ENCODE measurements at places on chromosomes 7 and 10.
A peak's percentile ranks its signal among the peaks of the same experiment; 100 is the strongest.

GRCh38 chr10:74453169-74453568 is 302.1 kb downstream of the ADK start:
- DNase-seq, result no peak

DNA sequence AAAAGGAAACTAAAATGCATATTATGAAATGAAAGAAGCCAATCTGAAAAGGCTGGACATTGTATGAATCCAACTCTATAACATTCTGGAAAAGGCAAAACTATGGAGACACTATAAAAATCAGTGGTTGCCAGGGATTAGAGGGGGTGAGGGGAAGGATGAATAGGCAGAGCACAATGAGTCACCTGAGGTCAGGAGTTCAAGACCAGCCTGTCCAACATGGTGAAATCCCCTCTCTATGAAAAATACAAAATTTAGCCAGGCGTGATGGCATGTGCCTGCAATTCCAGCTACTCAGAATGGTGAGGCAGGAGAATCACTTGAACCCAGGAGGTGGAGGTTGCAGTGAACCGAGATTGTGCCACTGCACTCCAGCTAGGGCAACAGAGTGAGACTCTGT is 324.8 kb upstream of the PHYHIPL start:
- no peak for DNase-seq

DNA sequence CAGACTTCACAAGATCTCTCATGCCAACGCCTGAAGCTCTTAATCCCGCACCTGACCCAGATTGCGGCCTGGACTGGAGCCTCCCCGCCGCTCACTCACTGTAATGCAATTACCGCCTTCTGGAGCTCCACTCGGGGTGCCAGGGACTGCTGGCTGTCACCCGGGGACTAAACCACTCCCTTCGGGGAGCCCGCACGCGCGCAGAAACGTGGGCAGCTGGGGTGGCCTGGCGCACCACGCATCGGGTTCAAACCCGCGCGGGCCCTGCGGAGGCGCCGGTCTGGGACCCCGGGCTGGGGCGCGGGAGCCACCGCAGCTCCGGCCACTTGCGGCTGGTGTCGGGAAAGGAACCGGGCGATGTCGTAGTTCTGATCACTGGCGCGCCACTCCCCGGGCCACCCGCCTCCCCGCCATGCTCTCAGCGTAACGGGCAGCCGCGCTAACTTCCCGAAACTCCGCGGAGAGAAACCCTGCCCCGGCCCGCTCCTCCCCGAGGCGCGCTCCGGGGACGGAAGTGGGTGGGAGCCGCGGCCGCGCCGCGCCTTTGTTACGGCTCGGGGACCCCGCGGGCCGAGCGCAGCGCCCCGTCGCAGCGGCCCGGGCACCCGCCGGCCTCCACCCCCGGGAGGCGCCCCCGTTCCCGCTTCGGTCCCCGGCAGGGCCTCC is 100.3 kb upstream of the SVIL start:
- DNase-seq, result peak; percentile 59

DNA sequence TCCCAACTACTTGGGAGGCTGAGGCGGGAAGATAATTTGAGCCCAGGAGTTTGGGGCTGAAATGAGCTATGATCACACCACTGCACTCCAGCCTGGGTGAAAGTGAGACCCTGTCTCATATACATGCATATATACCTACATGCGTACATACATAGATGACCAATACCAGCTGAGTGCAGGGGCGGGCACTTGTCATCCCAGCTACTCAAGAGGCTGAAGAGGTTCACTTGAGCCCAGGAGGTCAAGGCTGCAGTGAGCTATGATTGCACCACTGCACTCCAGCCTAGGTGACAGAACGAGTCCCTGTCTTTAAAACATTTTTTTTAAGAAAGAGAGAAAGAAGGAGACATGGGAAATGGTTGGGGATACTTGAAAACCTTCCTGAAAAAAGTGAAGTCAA is 17.4 kb upstream of the PROSER2 start:
- DNase-seq, result no peak

- DNase-seq, result no peak
Measured at GRCh38 chr7:22587322-22587721, 87.3 kb upstream of the STEAP1B start.

GRCh38 chr10:62264702-62265436 is 3.8 kb downstream of the RTKN2 start:
- no peak for DNase-seq

GRCh38 chr7:19675816-19676215 is 33.0 kb downstream of the POLR1F start:
- no peak for DNase-seq

DNA sequence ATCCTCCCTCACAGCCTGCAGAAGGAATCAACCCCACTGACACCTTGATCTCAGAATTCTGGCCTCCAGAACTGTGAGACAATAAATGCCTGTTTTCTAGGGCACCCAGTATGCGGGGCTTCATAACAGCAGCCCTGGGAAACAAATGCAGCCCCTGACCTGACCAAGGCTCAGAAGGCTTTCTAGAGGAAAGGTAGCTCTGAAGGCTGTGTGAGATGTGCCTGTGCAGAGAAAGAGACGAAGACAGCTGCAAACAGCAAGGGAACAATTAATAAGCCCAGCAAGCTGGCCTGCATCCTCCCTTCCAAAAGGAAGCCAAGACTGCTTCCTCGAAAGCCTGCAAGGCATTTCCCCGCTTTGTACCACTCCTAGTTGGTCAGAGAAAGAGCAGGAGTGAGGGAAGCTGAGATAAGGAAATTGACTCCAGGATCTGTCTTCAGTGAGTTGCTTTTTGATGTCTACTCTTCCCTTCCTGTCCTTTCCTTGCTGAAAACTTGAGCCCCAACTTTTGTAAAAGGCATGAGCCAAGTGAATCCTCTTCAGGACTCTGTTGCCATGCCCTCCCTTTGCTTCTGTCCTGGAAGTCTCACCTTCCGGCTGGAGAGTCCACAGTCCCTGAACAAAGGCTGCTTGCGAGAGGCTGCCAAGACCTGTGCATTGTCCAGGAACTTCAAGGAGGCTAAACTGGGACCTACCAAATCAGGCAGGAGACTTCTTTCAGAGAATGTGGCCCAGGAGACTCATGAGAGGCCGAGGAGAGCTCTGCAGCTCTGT is 71.2 kb upstream of the ARID5B start:
- DNase-seq, result no peak

- peak; percentile 69 for DNase-seq
Measured at GRCh38 chr10:30534465-30535144, 94.9 kb downstream of the LYZL2 start.

DNA sequence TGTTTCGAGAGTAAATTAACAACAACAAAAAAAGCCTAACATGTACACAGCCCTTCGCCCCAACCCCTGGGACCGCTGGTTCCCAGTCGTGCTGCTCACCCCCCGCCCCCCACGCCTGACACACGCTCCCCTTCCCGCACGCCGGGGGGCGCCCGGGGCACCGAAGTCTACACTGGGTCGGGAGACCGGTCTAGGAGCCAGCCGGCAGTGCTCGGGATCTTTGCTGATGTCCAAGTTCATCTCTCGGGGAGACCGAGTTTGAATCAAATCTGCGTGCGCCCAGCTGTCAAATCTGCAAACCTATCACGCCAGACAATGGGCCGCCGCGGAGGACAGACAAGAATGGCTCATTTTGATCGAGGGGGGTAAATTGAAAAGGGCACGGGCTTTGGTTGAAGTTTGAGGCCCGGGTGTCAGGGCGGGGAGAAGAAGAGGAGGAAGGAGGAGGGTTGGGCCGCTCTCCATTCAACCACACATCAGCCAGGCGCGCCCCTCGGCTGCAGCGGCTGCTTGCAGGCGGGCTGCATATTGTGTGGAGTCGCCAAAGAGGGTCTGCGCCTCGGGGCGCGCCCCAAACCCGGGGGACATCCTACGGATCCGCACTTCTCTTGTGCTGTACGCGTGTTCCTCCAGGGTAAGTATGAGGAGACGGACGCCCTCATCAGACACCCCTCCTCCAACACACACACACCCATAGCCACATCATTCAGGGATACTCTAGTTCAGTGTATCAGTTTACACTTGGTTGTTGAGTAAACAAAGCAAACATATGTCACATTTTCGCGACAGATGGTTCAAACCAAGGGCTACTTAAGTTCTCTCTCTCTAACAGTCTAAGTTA is 1.3 kb upstream of the GFRA1 start:
- DNase-seq, result no peak

- DNase-seq, result no peak
Measured at GRCh38 chr7:44161371-44161770, 20.2 kb upstream of the MYL7 start.

- no peak for DNase-seq
Measured at GRCh38 chr10:79248341-79249185, 98.7 kb upstream of the PPIF start.

DNA sequence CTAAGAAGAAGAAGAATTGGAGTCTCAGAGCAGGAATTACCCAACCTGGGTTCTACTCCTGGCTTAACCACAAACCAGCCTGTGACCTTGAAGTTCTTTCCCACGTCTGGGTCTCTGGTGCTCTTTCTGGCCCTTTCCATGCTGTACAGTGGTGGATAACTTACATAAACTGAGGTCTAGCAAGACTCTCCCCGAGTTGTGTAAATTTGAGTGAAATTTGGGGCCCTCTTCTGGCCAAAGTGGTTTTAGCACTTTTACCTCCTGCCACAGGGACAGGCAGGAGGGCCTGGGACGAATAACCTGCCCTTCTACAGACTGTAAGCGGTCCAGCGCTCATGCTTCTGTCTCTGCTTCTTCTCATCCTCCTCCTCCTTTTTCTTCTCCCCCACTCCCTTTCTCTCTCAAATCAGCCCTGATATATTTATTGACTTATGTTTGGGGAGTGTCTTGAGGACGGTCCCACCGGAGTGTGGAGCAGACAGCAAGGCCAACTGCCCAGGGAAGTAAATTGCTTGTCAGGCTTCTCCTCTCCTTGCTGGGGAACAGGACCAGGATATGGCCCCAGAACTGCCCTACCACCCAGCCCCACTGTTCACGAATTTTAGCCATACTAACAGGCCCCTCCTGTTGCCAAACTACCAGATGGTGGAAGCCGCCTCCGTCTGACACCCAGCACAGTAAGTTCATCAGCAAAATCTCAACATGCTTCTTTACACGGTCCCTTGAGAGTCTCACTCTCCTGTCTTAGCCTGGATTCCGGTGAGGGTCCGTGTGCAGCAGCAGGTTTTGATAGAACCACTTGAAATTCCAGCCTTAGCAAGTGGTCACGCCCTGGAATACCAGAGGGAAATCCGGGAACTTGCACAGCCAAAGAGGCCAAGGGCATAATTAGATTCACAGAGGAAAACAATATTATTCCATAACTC is 4.0 kb upstream of the SH3PXD2A start:
- peak; percentile 50 for DNase-seq

- DNase-seq, result no peak
Measured at GRCh38 chr10:35379226-35380137, 43.2 kb downstream of the CCNY start.

GRCh38 chr7:128879939-128880746 is 17.5 kb downstream of the ATP6V1F start:
- DNase-seq, result no peak

GRCh38 chr7:84688671-84689070 is 494.1 kb upstream of the SEMA3A start:
- DNase-seq, result no peak

DNA sequence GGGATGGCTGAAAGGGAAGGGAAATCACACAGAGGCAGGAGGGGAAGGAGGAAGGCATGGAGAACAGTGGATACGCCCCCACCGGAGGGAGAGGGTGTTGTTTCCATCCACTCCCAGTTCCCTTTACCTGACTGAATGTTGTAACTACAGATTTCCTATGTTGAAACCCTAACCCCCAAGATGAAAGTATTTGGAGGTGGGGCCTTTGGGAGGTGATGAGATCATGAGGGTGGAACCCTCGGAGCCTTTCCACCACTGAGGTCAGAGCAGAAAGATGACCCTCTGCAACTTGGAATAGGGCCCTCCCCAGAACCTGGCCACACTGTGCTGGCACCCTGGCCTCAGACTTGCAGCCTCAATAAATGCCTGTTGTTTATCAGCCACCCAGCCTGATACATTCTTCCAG is 48.6 kb upstream of the CNPY1 start:
- DNase-seq, result no peak

GRCh38 chr7:88357781-88358525 is 51.3 kb upstream of the STEAP4 start:
- no peak for DNase-seq

DNA sequence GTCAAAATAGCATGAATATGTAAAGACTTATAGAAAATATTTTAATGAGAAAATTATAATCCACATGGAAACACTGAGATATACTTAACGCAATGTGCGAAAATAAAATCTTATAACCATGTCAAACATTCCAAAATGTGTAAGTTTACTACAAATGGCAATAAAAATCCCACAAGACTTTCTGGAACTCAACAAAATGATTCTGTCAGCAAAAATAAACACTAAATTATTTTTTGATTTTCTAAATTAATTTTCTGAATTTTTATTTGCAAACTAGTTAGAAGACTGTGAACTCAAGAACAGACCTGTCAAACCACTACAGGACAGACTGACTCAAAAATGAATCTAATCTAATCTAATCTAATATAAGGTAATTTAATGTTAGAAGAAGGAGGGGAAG is 160.8 kb upstream of the KCTD7 start:
- DNase-seq, result no peak

GRCh38 chr10:23384364-23384763 is 39.8 kb upstream of the C10orf67 start:
- DNase-seq, result no peak

DNA sequence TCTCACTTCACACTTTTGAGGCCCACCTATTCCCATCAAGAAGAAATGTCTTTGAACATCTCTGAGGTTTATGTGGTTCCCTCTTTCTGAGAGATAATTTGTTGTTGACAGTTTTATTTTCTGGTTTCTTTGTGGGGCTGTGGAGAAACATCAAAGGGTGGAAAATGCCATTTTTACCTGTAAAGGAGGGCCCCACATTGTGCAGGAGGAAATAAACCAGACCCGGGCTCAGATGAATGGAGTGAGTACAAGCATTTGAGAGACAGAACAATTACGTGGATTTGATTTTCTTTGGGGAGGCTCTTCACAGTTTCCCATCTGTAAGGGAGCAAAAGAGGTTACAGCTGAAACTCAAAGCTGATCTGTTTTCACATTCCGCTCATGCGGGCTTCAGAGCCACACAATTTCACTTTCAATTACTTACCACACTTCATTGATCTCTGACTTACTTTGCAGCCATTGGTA is 29.8 kb downstream of the ITPRIP start:
- no peak for DNase-seq

DNA sequence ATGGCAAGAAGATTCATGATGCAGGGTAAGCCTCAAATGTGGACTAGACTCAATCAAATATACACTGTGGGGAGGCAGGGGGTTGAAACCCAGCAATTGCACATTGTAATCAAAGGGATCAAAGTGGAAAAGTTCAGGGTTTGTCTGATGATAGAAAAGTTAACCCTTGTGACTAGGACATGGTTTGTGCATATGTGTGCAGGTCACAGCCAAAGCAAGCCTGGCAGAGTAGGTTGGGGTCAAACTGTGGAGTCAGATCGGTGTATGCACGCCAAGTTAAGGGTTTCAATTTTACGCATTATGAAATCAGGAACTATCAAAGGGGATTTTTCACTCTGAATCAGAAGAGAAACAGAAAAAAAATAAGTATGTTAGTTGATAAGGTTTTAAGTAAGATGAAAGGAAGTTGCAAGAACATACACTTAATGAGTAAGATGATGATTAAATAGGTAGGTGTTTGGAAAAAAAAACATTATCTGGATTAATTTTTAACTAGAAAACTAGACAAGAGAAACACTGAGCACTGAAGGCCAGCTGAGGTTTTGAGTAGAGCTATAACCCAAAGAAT is 188.3 kb downstream of the DGKB start:
- no peak for DNase-seq

GRCh38 chr7:2529161-2530070 is 9.8 kb downstream of the LFNG start:
- DNase-seq, result peak; percentile 26

Measured in activated naive CD4-positive, alpha-beta T cell treated with anti-CD3 and anti-CD28 coated beads, Interleukin-2, amount 50 U/mL, for 16 hours (primary cell).